ENCODE measurements at places on chromosomes 6 and 20.

GRCh38 chr6:2633736-2634135, 117.0 kb downstream of the MYLK4 start:
- DNase-seq = no peak

DNA sequence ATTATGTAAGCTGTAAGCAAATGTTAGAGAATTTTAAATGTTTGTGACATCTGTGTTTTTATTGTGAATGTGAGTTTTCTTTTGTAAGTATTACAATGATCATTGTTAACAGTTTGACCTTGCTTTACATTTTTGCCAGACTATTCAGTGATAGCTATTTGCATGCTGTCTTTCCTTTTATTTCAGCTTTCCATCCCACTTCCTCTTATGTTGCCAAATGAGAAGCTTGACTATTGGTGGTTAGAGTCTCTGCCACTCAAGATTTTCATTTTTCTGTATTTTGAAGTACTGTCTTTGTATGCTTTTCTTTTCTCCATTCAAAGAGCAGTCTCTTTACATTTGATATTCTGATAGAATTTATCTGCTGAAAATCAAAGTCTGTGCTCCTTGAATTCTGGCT, 104.1 kb downstream of the PRIM2 start:
- DNase-seq = no peak

DNA sequence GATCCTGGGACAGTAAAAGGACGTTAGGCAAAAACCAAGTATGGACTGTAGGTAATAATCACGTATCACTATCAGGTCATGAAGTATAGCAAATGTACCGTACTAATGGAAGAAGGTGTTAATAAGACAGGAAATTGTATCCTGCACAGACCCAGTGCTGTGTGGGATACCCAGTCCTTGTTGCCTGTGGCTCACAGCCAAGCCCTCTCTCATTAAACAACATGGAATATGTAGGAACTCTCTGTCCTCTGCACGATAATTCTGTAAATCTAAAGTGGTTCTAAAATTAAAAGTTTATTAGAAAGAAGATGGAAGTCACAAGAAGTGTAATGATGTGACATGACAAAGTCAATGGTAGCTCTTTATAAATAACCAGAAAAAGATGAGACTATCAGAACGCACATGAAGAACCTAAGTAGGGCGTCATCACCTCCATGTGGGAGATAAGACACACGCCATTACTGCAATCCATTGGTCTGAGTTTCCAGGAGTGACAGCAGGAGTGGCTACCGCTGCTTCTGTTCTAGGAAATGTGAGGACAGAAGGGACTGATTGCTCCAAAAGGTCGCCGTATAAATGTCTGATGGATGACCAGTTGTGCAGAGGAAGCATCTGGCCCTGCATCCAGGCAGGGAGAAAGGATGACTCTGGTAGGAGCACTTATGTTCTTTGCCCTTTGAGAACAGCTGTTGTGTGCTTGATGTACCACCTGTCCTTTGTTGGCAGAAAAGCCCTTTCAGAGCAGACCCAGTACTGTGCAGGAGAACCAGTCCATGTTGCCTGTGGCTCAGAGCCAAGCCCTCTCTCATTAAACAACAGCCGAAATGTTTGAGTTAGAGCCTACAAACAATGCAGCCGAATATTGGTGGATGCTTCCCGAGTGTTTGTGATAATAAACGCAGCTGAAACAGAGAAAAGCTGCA, 125.6 kb downstream of the FIG4 start:
- no peak for DNase-seq

DNA sequence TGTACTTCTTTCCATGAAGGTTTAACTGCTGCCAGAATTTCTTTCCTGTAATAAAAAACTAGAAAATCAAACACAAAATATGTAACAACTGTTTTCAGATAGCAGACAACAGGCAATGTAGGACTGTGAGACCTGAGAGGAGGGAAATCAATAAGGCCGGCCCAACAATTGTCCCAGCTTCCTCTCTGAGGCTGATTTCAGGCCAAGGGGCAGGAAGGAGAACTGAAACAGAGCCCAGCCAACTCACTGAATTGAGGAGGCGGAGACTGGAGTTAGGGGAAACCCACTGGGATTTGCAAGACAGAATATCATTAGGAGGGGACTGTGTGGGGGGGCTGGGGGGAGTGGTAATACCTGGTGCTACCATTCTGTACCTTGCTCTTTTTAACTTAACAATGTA, 42.2 kb downstream of the FLRT3 start:
- no peak for DNase-seq

GRCh38 chr6:30453508-30454116, 35.7 kb upstream of the HLA-E start:
- peak; percentile 40 for DNase-seq

GRCh38 chr6:158668707-158669103, 18.9 kb downstream of the SYTL3 start:
- DNase-seq = no peak

- no peak for DNase-seq
Measured at GRCh38 chr20:19070681-19071445, 141.6 kb upstream of the SLC24A3 start.

DNA sequence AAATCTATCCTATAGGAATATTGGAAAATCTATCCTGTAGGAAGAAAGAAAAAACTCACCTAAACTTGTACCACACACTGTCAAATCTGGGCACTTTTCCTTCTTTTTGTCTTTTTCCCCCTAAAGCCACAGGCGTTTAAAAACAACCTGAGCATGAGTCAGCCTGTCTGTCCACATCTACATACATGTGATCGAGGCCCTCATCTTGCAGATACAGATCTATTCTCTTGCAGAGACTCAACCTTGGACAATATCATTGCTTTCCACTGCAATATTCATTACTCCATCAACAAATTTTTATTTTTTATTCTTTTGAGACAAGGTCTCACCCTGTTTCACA, 95.9 kb upstream of the IYD start:
- no peak for DNase-seq

DNA sequence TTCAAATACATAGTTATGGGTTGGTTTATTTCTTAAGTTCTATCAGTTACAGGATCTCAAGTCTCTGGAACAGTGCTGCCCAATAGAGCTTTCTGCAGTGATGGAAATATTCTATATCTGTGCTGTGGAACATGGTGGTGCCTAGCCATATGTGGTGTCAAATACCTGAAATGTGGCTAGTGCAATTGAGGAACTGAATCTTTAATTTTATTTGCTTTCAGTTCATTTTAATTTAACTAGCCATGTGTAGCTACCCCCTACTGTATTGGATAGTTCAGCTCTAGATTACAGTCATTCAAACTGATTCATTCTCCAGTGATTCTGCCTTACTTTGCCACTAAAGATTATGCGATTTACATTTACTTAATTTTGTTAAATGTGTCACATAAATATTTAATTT, 503.2 kb downstream of the CDKAL1 start:
- no peak for DNase-seq

DNA sequence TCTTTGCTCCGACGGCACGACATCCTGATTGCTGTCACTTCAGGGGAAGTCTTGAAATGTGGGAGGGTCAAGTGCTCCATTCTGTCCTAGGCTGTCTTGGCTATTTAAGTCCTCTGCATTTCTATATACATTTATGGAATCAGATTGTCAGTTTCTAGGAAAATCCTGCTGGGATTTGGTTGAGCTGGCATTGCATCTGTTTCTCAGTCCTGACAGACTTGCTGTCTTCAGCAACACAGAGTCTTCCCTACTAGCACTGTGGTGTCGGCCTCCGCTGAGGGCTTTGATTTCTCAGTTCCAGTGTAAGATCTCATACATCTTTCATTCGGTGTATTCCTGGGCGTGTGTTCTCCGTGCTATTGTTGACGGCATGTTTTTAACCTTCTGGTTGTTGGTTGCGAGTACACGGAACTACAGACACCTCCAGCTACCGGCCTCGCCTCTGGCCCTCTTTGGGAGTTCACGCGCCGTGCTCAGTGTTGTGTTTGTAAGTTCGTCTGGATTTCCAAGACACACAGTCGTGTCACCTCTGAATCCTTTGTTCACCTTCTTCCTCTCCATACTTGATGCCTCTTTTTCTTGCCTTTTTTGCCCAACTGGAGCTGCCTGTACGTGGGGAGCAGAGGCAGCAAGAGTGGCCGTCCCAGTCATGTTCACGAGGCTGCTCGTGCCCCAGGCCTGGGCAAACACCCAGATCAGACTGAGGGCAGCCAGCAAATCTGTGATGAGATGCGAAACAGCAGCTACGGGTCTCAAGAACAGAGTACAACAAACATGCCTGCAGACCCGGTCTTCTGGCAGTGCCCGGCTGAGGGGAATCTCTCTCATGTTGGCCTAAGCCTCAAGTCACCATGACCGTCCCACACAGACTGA, 92.8 kb downstream of the TAF4 start:
- DNase-seq = no peak

- no peak for DNase-seq
Measured at GRCh38 chr6:14917109-14917910, 328.6 kb upstream of the JARID2 start.

GRCh38 chr6:86595641-86596040, 341.7 kb upstream of the HTR1E start:
- no peak for DNase-seq

Measured in fibroblast of skin of left biceps (primary cell).